ENCODE measurements at places on chromosomes 7 and 10.

DNA sequence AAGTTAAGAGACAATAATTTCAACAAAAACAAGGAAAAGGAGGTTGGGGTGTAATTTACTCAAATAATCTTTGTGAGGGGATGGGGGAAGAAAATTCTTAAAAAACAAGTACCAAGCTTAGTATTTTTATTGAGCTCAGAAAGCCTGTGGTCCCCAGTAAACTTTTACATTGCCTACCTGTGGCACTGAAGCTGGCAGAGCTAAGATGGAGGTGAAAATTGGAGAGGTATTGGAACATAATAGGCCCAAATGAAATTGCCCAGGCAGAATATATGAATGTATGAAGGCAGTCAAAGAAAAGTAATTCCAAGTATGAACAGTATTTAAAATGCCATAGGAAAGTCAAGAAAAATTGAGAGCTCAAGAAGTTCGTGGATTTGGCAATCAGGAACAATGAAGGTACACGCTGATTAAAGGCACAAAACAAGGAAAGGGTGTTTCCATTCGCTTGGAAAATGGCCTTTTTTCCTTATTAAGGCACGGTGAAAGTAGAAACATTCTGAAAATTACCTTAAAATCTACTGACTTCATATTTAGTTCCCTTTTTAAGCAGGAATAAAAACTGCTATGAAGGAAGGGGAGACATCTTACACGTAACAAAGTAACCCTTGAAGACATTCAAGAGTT lies 3.4 kb upstream of the KMT2E start:
- no peak for DNase-seq

GRCh38 chr7:137890449-137890921 lies 43.7 kb upstream of the DGKI start:
- no peak for DNase-seq

GRCh38 chr7:2941216-2941859 lies 97.2 kb upstream of the GNA12 start:
- no peak for DNase-seq

DNA sequence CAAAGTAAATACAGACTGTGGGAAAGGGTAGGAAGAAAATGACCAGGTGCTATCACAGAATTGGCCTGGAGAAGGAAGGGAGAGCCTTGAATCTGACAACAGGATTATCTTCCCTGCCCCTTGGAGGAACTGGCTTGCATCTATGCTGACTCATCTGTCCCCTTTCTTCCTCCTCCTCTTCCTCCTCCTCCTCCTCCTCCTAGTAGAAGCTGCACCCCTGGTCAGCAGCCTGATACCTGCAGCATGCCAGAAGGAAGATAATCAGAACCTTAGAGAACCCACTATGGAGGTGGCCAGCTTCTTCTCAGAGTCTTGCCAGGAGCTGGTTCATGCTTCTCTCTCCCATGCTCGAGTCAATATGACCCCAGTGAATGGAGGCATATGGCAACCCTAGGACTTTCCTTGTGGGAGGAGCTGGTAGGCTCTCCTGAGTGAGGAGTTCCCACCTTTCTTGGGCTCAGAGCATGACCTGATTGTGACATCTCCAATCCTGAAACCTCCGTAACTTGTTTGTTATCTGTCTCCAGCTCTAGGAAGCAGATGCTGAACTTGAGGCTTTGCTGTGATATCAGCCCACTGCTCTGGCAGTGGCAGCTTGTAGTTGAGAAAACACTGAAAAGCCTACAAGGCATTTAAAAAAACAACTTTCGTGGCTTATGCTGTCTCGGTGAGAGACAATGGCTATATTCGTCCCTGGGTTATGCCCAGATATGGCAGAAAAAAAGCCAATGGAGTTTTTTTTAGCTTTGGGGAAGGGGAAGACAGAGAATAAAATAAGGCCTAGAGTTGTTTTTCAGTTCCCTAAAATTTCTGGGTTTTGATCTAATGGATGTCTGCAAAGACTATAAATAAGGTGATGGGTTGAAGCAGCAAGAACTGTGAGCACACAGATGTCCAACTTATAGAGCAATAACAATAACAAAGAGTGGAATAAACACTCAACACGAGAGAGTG lies 60.6 kb downstream of the CDHR3 start:
- no peak for DNase-seq

GRCh38 chr10:74333174-74333573 lies 182.2 kb downstream of the ADK start:
- DNase-seq: no peak

DNA sequence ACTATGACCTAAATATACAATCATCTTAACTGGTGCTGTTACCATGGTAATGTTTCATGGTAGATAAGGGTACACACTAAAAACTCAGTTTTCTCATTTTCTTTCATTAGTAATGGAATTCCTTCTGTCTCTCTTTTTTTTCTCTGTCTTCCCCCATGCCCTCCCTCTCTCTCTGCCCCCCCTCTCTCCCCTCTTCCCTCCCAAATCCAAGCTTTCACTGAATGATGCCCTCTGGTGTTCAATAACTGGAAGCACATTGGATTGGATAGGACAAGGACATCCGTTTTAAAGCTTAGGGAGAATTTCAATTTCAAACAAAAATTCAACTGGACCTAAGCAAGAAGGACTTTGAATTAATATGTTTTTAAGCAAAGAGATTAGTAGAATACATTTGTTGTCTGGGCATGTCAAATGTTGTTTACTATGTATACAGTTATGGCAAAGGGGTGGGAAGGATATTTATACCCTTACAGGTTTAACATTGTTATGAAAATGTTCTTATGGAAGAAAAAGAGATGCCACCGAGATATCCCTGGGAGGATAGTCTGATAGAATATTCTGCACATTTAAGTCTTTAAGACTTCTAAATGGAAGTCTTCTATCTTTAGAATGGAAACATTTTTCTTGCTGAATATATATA lies 6.1 kb downstream of the CHRM2 start:
- no peak for DNase-seq

- peak; percentile 41 for DNase-seq
Observed at GRCh38 chr7:4797858-4798705, 22.7 kb downstream of the AP5Z1 start.

GRCh38 chr7:56077681-56078080 lies 13.6 kb downstream of the SUMF2 start:
- no peak for DNase-seq

DNA sequence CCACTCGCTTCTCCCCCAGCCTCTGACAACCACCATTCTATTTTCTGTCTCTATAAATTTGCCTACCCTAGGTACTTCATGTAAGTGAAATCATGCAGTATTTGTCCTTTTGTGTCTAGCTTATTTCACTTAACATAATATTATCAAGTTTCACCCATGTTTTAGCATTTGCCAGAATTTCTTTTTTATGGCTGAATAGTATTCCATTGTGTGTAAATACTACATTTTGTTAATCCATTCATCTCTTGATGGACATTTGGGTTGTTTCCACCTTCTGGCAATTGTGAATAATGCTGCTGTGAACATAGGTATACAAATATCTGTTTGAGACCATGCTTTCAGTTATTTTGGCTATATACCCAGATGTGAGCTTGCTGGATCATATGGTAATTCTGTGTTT lies 57.4 kb upstream of the TRIM8 start:
- no peak for DNase-seq

DNA sequence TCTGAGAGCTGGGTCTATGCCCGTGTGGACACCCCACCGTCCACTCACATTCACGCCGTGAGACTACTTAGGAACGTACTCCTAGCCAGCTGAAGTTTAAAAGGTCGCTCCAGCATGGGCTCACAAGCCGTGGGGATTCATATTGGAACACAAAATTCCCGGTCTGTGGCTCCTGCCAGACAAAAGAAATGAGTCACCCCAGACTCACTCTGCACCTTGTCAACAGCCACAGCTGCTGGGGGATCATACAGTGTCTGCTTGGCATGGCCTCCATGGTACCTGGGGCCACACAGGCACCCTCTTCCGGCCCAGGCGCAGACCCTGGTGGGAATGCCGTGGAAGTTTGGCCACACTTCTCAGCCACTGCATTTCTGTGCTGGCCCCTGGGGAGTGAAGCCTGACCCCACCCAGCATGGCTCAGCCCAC lies 228.4 kb downstream of the DNAJB6 start:
- DNase-seq: no peak

DNA sequence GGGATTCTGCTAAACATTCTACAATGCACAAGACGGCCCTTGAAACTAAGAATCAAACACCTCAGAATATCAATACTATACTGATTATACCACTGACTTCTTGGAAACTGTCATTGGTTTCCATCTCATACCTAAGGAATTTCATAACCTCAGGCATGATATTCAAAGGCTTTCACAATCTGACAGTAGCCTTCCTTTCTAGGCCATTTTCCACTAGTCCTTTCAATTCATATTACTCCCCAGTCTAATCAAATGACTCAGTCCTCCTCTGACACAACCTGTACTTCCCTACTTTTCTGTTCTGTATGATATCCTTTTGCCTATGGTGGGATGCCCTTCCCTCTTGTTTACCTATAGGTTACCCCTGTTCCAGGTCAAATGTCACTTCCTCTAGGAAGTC lies 48.3 kb downstream of the CSTF2T start:
- no peak for DNase-seq

DNA sequence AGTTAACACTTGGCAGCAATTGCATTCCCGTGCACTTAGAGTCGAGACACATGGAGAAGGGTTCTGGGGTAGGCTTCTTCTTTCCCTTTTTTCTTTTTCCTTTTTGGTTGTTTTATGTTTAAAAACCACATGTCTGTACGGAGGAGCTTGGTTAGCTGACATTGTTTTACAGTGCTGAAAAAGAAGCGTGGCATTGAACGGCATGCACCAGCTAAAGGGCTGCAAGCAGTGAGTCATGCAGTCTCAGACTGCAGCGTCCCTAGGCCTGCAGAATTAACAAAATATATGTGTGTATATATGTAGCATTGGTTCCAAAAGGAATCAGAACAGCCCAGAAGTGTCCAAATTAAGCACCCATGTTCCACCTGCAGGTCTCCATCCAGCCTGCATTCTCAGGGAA lies 211.0 kb downstream of the TCF7L2 start:
- no peak for DNase-seq

DNA sequence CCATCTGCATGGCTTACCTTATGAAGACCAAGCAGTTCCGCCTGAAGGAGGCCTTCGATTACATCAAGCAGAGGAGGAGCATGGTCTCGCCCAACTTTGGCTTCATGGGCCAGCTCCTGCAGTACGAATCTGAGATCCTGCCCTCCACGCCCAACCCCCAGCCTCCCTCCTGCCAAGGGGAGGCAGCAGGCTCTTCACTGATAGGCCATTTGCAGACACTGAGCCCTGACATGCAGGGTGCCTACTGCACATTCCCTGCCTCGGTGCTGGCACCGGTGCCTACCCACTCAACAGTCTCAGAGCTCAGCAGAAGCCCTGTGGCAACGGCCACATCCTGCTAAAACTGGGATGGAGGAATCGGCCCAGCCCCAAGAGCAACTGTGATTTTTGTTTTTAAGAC lies 12.4 kb downstream of the DUSP5 start:
- no peak for DNase-seq

GRCh38 chr10:129491123-129491734 lies 24.2 kb downstream of the MGMT start:
- no peak for DNase-seq

- no peak for DNase-seq
Observed at GRCh38 chr7:140683657-140684056, 10.9 kb downstream of the ADCK2 start.

DNA sequence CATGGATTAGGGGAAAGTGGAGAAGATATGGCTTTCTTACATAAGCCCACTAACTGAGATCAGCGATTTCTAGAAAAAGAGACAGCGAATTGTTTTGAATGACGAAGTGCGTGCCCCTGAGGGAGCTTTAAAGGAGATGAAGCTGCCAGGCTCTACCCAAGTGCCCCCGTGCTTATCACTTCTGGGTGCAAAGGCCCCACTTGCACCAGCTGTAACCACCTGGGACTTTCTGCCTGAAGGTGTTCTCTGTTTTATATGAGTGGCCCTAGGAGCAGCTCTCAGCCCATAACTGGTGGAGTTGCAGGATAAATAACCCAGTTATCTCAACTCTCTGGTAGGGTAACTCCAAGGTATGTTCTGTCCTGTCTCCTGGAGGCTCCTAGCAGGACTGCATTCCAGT lies 20.4 kb upstream of the CARD11 start:
- no peak for DNase-seq

GRCh38 chr7:33669251-33669670 lies 236.1 kb upstream of the BMPER start:
- DNase-seq: no peak

GRCh38 chr7:141262101-141263090 lies 188.5 kb downstream of the TMEM178B start:
- no peak for DNase-seq

GRCh38 chr7:107605218-107605815 lies 25.3 kb downstream of the BCAP29 start:
- no peak for DNase-seq

- no peak for DNase-seq
Observed at GRCh38 chr7:24548390-24548789, 24.9 kb upstream of the PALS2 start.

DNA sequence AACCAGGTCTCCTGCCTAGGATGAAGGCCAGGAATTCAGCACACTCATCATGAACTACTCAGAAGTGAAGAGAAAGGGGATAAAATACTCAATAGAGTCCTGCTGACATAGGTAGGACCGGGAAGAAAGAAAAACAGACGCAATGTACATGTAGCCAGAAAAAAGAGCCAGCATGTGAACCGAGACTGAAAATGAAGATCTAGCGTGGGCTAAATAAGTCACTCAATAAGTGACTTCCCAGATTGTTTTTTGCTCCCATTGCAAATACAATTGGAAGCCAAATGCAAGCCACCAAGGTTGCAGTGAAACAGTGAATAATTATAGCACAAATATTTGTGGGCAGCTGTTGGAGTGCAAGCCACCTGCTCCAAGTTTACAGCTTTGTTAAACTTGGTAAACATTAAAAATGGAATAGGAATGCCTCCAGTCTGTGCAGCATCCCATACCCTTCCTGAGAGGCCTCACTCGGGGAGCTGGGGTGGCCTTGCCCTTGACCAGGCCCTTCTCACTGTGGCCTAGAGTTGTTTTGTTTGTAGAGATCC lies 34.7 kb upstream of the HPS1 start:
- DNase-seq: no peak

GRCh38 chr7:82445271-82445670 lies 1.7 kb upstream of the CACNA2D1 start:
- DNase-seq: no peak

- no peak for DNase-seq
Observed at GRCh38 chr7:19224951-19225350, 79.7 kb upstream of the FERD3L start.

GRCh38 chr10:69835233-69835632 lies 33.5 kb downstream of the COL13A1 start:
- DNase-seq: no peak

DNA sequence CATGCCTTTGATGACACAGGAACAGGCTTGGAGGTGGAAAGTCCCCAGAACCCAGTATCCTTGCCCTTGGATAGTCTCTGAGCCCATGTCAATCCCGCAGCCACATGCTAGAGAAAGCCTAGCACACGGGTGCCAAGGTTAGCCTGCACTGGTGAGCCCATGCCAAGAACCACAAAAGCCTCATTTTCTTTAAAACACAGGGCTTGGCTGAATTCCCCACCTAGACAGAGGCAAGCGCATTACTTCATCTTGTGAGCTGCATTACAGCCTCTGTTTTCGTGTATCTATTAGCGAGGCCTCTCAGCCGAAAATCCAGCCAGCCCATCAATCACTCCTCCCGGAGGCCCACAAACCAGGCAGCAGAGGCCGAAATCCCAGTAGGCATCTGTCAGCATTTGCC lies 314.9 kb upstream of the AUTS2 start:
- DNase-seq: no peak

Data from stimulated activated CD4-positive, alpha-beta T cell treated with anti-CD3 and anti-CD28 coated beads, Interleukin-4, amount 100 ng/mL, for 48 hours (primary cell).